Activated CD8-positive, alpha-beta memory T cell treated with anti-CD3 and anti-CD28 coated beads, Interleukin-2, amount 10 ng/mL, durations not matched to agents 7 days and 5 days (primary cell): ENCODE measurements at places on chromosomes 12 and 14.

DNA sequence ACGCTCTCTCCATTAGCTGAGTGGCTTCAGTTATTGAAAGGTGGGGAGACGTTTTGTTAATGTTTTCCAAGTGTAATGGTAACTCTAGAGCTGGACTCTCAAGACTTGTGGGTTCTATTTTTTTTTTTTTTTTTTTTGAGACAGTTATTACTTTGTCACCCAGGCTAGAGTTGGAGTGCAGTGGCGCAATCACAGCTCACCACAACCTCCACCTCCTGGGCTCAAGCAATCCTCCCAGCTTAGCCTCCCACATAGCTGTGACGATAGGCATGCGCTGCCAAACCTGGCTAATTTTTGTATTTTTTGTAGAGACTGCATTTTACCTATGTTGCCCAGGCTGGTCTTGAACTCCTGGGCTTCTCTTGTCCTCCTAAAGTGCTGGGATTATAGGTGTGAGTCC lies 26.2 kb downstream of the ATF1 start:
- H3K36me3 ChIP-seq: peaks cover 35% of the 10 kb centered on the region
- H3K4me1 ChIP-seq: peaks cover 11% of the 10 kb centered on the region
- H3K4me3 ChIP-seq: no peak overlapping the region
- H3K27ac ChIP-seq: no peak overlapping the region
- H3K27me3 ChIP-seq: no peaks in the 10 kb centered on the region

DNA sequence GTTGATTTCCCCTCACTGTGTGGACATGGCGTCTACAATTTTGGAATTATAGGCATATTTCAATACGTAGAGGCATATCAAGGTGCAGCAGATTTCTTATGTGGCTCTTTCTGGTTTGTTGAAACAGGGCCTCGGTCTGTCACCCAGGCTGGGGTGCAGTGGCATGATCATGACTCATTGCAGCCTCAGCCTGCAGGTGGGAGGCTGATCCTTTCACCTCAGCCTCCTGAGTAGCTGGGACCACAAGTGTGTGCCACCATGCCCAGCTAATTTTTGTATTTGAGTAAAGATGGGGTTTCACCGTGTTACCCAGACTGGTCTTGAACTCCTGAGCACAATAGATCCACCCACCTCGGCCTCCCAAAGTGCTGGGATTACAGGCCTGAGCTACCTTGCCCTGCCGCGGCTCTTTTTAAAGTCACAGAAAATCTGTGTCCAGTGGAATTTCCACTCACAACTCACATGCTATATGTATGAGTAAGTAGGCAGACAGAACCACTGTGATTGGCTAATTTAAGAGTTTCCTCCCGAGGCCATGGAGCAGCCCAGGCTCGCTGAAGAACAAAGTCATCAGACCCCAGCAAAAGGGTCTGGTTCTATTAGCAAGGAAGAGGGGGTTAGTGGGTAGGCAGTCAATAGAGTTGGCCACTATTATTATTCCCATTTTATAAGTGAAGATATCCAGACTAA lies 9.1 kb downstream of the GNG2 start:
- peak overlapping the region; percentile 41 for H3K4me3 ChIP-seq
- peaks cover 45% of the 10 kb centered on the region for H3K4me1 ChIP-seq
- peaks cover 29% of the 10 kb centered on the region for H3K36me3 ChIP-seq
- no peaks in the 10 kb centered on the region for H3K27me3 ChIP-seq

DNA sequence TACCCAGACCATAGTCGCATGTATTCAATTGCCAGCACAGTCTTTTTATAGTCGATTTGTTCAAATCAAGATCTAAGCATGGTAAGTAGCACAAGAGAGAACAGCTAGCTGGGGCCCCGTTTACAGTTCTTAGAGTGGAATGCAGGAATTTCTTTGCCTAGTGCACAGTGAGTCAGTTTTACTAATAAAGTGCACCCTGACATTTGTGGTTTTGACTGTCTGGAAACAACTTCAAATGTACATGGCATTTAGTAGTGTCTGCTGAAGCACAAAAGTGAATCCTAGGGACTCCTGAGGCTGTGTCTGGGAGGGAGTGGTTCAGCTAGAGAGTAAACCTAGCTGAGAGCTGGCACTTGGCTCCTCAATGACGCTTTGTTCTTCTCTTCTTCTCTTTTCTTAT lies 64.9 kb downstream of the TMX1 start:
- DNase-seq: no peak
- H3K36me3 ChIP-seq: no peaks in the 10 kb centered on the region
- H3K4me3 ChIP-seq: no peak overlapping the region
- peaks cover 5% of the 10 kb centered on the region for H3K27me3 ChIP-seq
- peaks cover 2% of the 10 kb centered on the region for H3K4me1 ChIP-seq

- no peak for DNase-seq
- no peak overlapping the region for H3K27ac ChIP-seq
- no peak overlapping the region for H3K4me3 ChIP-seq
- no peaks in the 10 kb centered on the region for H3K27me3 ChIP-seq
These were observed 296.6 kb upstream of the KITLG start for GRCh38 chr12:88876857-88877256.

GRCh38 chr12:85462888-85463287 lies 182.9 kb downstream of the ALX1 start:
- no peaks in the 10 kb centered on the region for H3K27me3 ChIP-seq
- H3K36me3 ChIP-seq: no peaks in the 10 kb centered on the region
- H3K4me1 ChIP-seq: no peaks in the 10 kb centered on the region

GRCh38 chr14:75231320-75231719 lies 47.3 kb upstream of the FOS start:
- H3K36me3 ChIP-seq: no peaks in the 10 kb centered on the region
- no peak for DNase-seq
- H3K4me3 ChIP-seq: no peak overlapping the region
- H3K27me3 ChIP-seq: peaks cover 16% of the 10 kb centered on the region
- H3K4me1 ChIP-seq: peaks cover 44% of the 10 kb centered on the region

GRCh38 chr12:83052890-83053541 lies 366.3 kb downstream of the TMTC2 start:
- H3K4me3 ChIP-seq: no peak overlapping the region
- H3K4me1 ChIP-seq: no peaks in the 10 kb centered on the region
- no peaks in the 10 kb centered on the region for H3K27me3 ChIP-seq
- H3K27ac ChIP-seq: no peak overlapping the region
- peaks cover 1% of the 10 kb centered on the region for H3K36me3 ChIP-seq

GRCh38 chr12:77591959-77592743 lies 238.5 kb upstream of the NAV3 start:
- H3K36me3 ChIP-seq: no peaks in the 10 kb centered on the region
- H3K4me3 ChIP-seq: no peak overlapping the region
- no peak for DNase-seq
- no peaks in the 10 kb centered on the region for H3K4me1 ChIP-seq
- H3K27me3 ChIP-seq: no peaks in the 10 kb centered on the region

DNA sequence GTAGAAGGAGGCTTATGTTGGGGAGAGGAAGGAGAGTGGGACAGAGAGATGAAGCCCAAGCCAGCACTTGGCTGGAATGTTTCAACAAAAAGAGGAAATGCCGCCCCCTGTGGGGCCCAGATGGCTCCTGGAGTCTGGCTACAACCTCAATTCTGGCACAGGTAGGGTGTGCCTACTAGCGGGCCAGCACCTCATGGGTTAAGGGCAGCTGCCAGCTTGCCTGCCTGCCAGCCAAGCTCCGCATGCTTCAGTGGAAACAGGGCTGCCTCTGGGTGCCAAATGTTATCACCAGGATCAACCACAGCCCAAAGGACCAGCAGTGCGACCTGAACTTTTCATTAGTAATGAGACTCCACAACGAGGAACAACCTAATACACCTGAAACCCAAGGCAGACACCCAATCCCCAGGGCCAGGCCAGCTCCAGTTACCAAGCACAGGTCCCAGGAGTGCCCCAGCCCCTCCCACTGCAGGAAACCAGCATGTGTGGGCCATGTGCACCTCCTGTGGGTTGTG lies 11.3 kb downstream of the RAB15 start:
- H3K27ac ChIP-seq: no peak overlapping the region
- no peaks in the 10 kb centered on the region for H3K36me3 ChIP-seq
- DNase-seq: no peak
- H3K4me3 ChIP-seq: no peak overlapping the region

DNA sequence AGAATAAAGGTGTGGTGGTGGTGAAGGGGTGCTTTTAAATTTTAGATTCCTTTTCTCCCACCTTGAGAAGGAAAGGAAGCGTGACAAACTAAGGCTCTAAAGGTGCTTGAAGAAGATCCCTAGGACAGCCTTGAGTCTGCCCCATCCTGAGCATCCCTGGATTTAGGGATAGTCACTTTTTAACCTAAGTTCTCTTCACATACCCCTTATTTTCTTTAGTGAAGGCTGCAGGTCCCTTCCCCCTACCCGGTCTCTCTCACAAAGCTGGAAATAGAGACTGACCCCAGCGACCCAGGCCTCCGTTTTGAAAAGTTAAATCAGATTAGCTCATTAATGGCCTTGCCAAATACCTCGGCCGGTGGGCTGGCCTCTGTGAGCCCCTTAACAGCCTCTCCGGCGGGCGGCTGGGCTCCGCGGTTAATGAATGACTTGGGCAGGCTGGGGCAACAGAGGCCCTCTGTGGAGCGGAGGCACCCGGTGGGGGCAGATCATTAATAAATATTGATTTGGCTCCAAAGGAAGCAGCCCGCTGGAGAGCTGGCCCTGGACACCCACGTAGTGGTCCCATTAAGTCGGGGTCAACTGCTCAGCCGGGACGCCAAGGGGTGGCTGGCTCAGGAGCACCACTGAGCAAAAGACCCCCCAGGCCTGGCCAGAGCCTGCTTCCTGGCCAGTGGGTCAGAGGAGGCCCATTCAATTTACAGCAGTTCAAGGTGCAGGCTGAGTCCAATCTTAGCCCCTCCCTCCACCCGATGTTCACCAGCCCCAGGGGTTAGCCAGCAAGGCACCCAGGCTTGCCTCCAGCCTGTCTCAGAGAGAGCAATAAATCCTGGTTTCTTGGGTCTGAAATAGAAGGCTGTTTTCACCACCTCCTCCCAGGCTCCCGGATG lies 31.8 kb downstream of the PAH start:
- H3K27me3 ChIP-seq: peaks cover 8% of the 10 kb centered on the region
- no peaks in the 10 kb centered on the region for H3K4me1 ChIP-seq
- H3K27ac ChIP-seq: no peak overlapping the region
- H3K36me3 ChIP-seq: no peaks in the 10 kb centered on the region

GRCh38 chr14:23514644-23514957 lies 37.0 kb downstream of the ZFHX2 start:
- no peaks in the 10 kb centered on the region for H3K36me3 ChIP-seq
- no peaks in the 10 kb centered on the region for H3K27me3 ChIP-seq
- no peak overlapping the region for H3K4me3 ChIP-seq
- no peak overlapping the region for H3K27ac ChIP-seq
- H3K4me1 ChIP-seq: peaks cover 3% of the 10 kb centered on the region
- DNase-seq: no peak

- H3K27ac ChIP-seq: no peak overlapping the region
- no peaks in the 10 kb centered on the region for H3K27me3 ChIP-seq
- H3K4me1 ChIP-seq: peaks cover 7% of the 10 kb centered on the region
- DNase-seq: no peak
- H3K36me3 ChIP-seq: no peaks in the 10 kb centered on the region
These were observed 52.3 kb downstream of the SOCS2 start for GRCh38 chr12:93624595-93625294.

GRCh38 chr12:105967038-105967776 lies 171.5 kb downstream of the NUAK1 start:
- no peaks in the 10 kb centered on the region for H3K36me3 ChIP-seq
- H3K4me1 ChIP-seq: no peaks in the 10 kb centered on the region
- H3K27ac ChIP-seq: no peak overlapping the region
- DNase-seq: no peak
- H3K4me3 ChIP-seq: no peak overlapping the region

DNA sequence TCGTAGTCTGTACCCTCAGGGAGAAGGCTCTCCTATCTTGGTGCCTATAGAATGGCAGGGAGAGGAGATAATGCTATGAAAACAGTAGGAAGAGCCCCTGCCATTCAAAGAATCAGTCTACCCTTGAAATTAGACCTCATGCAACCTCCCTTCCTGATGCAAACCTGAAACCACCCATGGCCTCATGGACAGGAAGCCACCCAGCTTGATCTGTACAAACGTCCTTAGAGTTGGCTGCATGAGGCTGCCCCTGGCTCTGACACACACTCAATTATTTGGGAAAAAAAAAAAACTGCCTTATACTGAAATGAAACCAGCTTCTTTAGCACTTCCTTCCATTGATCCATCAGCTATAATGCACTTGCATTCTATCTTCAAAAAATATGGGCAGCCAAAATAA lies 116.6 kb upstream of the BCL2L14 start:
- peaks cover 38% of the 10 kb centered on the region for H3K4me1 ChIP-seq
- peaks cover 3% of the 10 kb centered on the region for H3K36me3 ChIP-seq
- peak overlapping the region; percentile 76 for H3K27ac ChIP-seq
- no peak overlapping the region for H3K4me3 ChIP-seq
- H3K27me3 ChIP-seq: peaks cover 15% of the 10 kb centered on the region
- DNase-seq: peak; percentile 54

DNA sequence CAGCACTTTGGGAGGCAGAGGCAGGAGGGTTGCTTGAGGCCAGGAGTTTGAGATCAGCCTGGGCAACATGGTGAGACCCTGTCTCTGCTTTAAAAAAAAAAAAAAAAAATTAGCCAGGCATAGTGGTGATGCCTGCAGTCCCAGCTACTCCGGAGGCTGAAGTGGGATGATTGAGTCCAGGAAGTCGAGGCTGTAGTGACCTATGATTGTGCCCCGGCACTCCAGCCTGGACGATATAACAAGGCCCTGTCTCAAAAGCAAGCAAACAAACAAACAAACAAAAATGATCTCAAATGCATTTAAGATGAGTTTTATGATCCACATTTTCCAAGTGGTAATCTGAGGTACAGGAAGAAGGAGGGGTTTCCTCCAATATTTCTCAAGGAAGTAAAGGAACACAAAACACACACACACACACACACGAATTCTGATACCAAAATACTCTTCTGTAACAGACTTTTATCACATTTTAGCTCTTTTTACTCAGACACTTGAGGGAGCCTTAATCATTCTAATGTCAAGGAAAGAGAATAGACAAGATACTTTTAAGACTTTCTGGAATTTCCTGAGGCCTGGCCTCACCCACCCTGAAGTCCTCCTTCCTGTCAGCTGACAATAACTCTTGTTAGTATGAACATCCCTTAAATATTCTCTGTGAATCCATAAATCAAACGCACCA lies 44.4 kb upstream of the CERS5 start:
- H3K27ac ChIP-seq: peak overlapping the region; percentile 85
- H3K36me3 ChIP-seq: peaks cover 18% of the 10 kb centered on the region
- DNase-seq: no peak
- H3K4me1 ChIP-seq: peaks cover 47% of the 10 kb centered on the region
- H3K27me3 ChIP-seq: no peaks in the 10 kb centered on the region

- DNase-seq: no peak
- H3K36me3 ChIP-seq: no peaks in the 10 kb centered on the region
- no peak overlapping the region for H3K4me3 ChIP-seq
- no peaks in the 10 kb centered on the region for H3K27me3 ChIP-seq
- no peak overlapping the region for H3K27ac ChIP-seq
- H3K4me1 ChIP-seq: no peaks in the 10 kb centered on the region
These were observed 160.0 kb downstream of the KCNA5 start for GRCh38 chr12:5203720-5204119.

GRCh38 chr12:108305520-108305919 lies 33.6 kb downstream of the CMKLR1 start:
- H3K4me1 ChIP-seq: peaks cover 37% of the 10 kb centered on the region
- H3K36me3 ChIP-seq: no peaks in the 10 kb centered on the region
- H3K27me3 ChIP-seq: peaks cover 10% of the 10 kb centered on the region
- H3K27ac ChIP-seq: no peak overlapping the region
